ENCODE measurements at places on chromosomes 5 and 9.

DNA sequence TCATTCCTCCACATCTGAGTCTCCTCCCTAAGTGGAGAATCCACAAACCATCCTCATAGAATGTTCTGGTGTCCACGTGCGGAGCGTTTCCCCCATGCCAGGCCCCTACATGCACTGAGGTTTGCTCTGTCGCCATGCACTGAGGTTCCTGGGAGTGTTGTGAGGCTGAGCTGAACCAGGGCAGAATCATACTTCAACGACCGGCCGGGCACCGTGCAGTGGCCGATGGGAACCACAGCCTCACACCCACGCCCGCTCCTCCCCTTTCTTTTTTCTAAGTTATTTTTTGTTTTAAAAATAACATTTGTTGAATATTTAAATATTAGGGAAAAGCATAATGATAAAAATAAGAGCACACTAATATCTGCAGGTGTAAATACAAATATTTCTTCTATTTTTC, 260.4 kb upstream of the IRX4 start:
- no peak for DNase-seq

DNA sequence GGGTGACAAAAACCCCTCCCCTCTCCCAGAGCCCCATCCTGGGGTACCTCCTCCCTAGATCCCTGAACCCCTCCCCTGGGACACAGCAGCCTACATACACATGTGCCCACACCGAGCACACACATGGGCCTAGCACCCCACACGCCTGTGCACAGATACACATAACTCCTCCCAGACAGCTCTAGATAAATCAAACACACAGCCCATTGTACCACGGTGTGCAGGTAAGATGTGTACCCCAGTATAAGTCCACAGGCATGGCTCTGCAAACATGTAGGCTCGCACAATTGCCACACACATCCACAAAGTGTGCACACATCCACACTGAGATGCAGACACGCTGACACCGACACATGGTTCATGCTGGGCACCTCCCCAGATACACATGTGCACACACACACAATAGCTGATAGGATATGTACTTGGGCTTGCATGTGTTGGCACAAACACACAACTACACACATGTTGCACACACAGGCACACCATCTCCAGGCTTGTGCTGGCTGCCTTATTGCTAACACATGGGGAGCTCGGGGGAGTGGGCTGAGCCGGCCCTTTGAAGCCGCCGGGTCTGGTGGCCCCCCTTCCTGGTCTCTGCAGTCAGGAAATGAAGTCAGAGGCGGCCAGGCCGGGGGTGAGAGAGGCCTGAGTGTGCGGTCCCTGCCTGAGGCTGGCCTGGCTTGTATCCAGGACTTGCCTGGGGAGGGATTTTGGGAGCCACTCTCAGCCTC, 30.2 kb downstream of the GOLGA2 start:
- no peak for DNase-seq

- DNase-seq = no peak
These were observed 1.2 kb upstream of the SIL1 start for GRCh38 chr5:139199321-139199720.

- DNase-seq = no peak
These were observed 13.5 kb downstream of the TMC1 start for GRCh38 chr9:72534931-72535330.

GRCh38 chr5:128315671-128316070, 222.4 kb downstream of the FBN2 start:
- DNase-seq = no peak

DNA sequence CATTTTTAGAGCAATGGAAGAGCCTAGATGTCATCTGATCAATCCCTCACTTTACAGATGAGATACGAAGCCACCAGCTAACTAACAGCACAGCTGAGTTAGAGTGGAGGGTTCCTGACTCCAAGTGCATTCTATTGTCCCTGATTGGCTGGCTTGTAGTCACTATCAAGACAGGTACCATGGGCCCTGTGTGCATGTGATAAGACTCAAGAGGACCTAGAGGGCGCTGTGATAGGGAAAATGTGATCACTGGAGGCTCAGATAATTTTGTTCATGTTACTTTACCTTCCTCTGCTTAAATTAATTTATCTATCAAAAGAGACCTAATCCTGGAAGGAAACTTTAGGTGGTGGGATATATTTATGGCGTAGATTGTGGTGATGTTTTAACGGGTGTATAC, 19.5 kb upstream of the SNAPC3 start:
- DNase-seq = no peak

- no peak for DNase-seq
These were observed 125.2 kb downstream of the SEMA6A start for GRCh38 chr5:116449458-116449857.

GRCh38 chr9:89923961-89924504, 319.2 kb downstream of the GADD45G start:
- no peak for DNase-seq

GRCh38 chr5:55860288-55860687, 9.1 kb downstream of the IL31RA start:
- no peak for DNase-seq

DNA sequence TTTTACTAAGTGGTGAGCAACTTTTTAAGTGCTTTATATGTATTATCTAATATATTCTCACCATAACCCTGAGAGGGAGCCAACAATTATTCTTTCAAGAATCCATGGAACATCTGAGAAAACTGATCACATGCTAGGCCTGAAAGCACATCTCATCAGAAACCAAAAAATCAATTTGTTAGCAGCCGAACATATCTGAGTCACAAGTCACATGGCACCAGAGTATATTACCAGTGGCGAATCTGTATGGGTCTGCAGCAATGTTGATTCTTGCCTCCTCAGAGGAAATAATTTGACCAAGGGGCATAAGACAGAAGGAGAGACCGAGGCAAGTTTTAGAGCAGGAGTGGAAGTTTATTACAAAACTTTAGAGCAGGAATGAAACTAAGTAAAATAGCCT, 25.3 kb upstream of the SIL1 start:
- DNase-seq = no peak

- DNase-seq = peak; percentile 76
These were observed 446 bp downstream of the FBXL17 start for GRCh38 chr5:108381350-108381953.

- DNase-seq = no peak
These were observed 35.0 kb upstream of the ALDH1B1 start for GRCh38 chr9:38357350-38358114.

DNA sequence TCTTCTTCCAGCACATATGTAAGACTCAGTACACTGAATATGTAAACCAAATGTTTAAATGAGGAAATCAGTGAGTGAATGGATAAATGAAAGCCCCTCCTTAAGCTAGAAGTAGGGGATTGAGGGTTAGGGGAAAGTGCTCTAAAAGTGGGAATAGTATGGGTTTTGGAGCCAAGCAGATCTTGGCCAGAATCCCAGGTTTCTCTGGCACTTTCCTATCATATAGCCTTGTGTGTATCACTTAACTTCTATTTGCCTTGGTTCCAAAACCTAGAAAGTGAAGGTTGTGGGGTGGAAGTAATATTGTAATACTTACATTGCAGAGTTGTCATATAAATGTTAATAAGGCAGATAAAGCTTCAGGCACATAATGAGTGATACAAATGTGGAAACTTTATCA, 45.0 kb upstream of the SV2C start:
- no peak for DNase-seq

DNA sequence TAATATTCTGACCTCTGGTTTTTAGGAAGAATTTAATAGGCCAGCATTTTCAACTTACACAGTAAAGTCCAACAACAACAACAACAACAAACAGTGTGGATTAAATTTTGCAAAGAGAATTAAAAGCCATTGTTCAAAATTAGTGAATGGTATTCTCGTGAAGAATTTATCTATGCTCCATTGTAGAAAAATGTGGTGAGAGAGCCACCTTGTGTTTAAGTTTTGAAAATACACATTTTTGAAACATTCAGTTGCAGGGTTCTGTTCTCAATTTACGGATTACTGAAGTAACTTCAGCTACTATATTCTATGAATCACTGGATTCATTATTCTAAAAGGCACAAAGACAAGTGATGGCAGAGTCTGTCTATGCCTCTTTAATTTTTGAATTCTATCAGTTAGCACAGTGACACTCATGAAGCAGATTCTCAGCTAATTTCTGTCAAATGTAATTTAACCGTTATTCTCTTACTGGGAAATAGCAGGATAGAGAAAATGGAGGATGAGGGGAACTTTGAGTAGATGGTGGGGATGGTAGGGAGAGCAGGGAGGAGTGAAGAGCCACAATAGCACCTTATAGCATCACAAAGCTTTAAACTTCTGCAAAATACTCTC, 11.0 kb downstream of the CCDC152 start:
- DNase-seq = no peak

DNA sequence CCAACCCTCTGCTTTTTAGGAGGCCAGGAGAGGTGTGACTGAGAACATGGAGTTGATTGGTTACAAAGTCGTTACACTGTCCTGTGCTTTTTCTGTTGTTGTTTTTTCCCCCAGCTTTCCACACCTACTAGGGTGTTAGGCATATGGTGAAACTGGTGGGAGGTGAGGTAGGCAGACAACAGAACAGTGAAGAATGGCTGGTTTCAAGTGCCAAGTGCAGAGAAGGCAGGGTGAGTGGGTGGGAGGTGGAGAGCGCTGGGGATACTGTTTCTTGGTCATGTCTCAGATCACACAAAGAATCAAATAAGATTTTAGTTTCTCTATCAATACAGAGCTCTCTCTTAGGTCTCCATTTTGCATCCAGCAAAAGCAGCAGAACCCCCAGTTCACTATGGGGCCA, 2.2 kb upstream of the SPTAN1 start:
- DNase-seq = no peak

DNA sequence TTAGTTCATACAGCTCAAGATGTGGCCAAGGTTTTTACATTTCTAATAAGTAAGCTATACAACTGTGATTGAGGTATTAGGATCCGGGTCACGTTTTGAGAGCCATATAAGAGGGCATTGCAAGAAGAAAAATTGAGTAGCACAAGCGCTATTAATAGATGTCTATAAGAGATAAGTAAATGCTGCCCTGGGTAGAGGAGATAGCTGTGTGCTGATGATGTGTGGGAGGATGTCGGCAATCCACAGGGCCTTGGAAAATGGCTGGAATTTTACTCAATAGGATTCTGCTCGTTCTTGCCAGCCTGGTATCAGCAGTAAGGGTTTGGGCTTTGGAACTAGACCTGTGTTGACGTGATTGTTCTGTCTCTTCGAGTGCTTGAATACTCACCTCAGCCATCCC, 41.6 kb downstream of the CSF1R start:
- DNase-seq = no peak

GRCh38 chr9:79900754-79901153, 329.0 kb downstream of the TLE4 start:
- no peak for DNase-seq

All from activated T-helper 1 cell treated with Interleukin-2 at 50 U/mL for 16 hours (primary cell).